ENCODE measurements at places on chromosomes 1 and 21. TPM values are rescaled to one million over a fixed set of nuclear protein-coding genes. Genes with fewer than 3 reads are reported as not detected.

DNA sequence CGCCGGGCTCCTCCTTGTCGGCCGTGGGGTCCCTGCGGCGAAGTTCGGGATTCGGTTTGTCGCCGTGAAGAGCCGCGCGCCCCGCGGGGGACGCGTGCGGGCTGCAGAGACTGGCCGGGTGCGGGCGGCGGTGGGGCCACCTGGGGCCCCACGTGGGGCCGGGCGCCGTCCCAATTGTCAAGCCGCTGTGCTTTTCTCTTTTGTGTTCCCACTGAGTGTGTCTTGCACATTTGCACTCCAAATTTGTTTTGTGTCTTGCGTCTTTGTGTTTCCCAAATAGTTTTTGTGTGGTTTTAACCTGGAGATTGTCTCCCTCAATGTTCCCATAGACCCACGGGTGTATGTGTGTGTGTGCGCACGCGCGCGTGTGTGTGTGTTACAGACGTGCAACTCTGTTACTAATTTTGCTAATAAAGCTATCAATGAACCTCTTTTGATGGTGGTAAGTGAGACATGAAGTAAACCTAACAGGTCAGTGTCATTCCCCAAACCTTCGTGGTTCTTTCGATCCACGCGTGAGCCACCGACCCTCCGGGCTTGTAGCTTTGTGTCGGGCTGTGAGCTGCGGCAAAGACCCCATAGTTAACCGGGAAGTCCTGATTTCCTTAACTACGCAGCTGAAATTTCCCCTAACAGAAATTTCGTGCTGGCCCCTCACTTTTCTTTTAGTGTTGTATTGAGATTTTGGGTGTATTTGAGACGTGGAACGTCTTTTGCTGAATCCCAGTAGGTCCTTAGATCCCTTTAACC lies 708 bp downstream of the PRDM2 start:
- DNase-seq, result no peak

DNA sequence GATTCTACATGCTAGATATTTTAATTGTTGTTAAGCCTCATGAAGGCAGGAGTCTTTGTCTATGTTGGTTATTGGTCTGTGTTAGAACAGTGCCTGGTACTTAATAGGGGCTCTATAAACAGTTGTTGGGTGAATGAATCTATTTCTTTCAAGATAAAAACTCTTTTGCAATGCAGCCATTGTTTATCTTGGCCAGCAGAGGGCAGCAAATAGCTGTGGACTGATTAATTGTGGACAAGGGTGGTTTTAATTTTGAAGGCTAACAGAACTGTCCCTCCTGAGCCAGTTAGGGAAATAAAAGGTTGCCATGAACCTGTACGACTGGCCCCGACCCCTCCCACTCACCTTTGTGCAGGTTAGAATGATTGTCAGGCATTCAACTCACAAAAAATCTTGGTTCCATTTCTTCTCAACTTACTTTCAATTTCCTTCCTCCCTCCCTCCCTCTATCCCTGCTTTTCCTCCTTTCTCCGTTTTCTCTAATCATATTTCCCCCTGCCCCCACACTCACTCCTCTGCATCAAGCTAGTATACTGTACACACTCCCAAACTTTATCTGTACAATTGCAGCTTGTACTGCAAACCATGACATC lies 66.3 kb upstream of the DIRAS3 start:
- DNase-seq, result peak; percentile 30

DNA sequence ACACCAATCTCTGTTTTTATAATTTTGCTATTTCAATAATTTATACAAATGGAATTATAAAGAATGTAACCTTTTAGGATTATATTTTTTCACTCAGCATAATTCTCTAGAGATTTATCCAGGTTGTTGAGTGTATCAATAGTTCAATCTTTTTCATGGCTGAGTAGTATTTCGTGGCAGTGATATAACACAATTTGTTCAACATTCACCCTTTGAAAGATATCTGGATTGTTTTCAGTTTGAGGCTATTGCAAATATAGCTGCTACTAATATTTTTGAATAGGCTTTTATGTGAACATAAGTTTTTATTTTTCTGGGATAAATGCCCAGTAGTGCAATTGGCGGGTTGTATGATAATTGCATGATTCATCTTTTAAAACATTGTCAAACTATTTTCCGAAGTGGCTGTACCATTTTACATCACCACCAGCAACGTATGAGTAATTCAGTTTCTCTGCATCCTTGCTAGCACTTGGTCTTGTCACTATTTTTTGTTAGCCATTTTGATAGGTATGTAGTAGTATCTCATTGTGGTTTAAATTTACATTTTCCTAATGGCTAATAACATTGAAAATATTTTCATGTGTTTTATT lies 55.6 kb upstream of the ABCD3 start:
- DNase-seq, result no peak

FMO2 gene
- not detected for total RNA-seq

SPRR2B gene
- total RNA-seq, result not detected

PTGER3 gene
- total RNA-seq, result not detected
